ENCODE measurements at places on chromosomes 6 and 20.

DNA sequence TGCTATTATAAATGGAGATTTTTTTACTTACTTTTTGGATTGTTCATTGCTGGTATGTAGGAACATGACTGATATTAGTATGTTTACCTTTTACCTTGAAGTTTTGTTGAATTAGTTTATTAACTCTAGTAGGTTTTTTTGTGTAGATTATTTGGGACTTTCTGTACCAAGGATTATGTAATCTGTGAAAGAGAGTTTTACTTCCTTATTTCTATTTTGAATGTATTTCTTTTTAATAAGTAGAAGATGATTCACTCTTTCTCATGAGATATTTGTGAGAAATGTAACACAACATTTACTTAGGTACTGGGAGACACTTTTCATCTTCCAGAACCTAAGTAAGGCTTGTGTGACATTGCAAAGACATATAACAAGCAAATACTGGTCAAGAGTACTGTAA is 473.9 kb upstream of the HS3ST5 start:
- no peak for DNase-seq

DNA sequence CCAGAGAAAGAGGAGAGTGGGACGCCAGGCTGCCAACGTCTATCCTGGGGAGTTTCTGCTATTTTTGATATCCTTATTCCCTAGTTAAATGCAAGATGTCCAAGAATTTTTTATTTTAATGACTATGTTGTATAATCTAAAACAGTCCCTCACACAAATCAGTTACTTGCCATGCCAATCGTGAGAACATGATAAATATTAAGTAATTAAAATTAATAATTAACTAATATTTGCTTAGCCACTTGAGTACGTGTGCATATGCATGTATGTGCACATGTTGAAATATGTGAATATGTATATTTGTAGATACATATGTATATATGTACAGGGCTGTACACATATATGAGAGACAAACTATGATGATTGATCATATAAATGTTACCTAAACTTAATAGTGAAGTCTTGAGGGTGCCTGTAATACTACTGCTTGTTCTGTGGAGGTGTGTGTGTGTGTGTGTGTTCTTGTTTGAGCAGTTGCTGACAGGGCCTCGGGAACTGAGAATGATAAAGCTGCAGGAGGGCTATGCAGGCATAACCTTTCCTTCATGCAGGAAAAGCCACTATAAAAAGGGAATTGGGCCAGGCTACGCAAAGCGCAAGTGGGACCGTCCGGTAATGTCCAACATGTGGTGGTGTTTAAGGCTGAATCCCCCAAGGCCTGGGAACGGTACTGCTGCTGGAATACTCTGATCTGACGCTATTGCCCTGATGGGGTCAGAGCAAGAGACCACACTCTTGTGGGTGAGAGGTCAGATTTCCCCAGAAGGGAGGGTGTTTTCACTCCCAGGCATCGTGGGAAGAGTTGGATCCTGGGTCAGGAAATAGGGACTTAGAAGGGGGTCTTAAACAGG is 148.3 kb upstream of the TBX18 start:
- DNase-seq = no peak

- DNase-seq = no peak
Measured at GRCh38 chr20:32231847-32232246, 24.2 kb downstream of the POFUT1 start.

- no peak for DNase-seq
Measured at GRCh38 chr20:46552460-46553420, 2.3 kb upstream of the OCSTAMP start.

- DNase-seq = no peak
Measured at GRCh38 chr20:2398449-2398848, 17.7 kb downstream of the TGM6 start.
